Activated CD4-positive, alpha-beta T cell treated with anti-CD3 and anti-CD28 coated beads, Interleukin-2, amount 50 U/mL, for 24 hours (primary cell): ENCODE measurements at places on chromosomes 12 and 14.

DNA sequence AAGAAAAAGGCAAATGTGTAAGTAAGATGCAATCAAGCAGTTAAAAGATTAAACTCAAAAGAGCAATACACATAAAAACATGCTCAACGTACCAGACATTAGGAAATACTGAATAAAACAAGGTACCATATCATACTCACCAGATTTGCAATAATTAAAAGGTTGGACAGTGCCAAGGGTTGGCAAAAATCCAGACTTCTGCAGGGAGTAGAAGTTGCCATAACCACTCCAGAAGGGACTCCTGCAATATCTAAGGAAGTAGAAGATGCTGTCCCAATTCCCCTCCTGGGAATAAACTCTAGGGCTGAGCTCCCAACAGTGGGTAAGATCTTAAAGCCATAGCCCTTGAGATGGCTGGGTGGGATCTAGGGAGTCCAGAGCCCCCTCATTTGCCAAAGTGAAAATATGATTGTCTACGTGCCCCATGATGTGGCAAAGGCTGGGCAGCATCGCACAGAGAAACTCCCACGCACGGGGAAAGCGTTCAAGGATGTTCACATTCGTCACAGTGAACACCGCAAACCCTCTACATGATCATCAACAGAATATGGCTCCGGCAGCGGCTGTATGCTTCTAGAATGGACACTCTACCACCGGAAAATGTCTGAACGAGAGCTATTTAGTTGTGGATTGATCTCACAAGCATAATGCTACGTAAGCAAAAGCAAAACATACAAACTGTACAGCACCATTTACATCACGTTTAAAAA lies 12.3 kb downstream of the KCTD10 start:
- no peak for DNase-seq

GRCh38 chr12:49131894-49132461 lies 783 bp upstream of the TUBA1B start:
- no peak for DNase-seq

DNA sequence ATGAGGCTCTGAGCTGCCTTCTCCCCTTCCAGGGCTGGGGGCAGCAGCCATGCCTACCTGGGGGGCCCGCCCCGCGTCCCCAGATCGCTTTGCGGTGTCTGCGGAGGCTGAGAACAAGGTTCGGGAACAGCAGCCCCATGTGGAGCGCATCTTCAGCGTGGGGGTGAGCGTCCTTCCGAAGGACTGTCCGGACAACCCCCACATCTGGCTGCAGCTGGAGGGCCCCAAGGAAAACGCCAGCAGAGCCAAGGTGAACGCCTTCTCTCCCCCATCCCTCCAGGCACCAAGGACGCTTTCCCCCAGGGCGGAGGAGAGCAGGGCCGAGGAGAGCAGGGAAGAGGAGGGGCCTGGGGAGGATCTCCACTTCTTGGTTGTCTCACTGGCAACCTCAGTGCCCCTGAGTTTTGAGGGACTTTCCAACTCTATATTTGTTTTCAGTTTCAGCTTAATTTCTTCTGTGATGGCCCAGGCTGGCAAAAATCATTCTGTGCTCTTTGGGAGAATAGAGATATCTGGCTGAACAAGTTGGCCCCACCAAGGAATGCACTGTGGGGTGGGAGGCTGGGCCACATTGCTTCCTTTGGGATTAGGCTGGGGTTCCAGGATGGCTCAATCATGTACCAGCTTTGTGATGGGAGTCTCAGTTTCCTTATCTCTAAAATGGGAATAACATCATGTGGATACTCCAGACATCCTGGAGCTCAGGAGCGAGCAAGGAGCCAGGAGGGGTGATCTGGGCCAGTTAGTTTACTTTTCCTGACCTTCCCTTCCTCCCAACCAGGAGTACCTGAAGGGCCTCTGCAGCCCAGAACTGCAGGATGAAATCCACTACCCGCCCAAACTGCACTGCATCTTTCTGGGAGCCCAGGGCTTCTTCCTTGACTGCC lies 1.2 kb downstream of the KHNYN start:
- DNase-seq = peak; percentile 65

- no peak for DNase-seq
Observed at GRCh38 chr14:97491697-97492096, 694.5 kb downstream of the VRK1 start.

DNA sequence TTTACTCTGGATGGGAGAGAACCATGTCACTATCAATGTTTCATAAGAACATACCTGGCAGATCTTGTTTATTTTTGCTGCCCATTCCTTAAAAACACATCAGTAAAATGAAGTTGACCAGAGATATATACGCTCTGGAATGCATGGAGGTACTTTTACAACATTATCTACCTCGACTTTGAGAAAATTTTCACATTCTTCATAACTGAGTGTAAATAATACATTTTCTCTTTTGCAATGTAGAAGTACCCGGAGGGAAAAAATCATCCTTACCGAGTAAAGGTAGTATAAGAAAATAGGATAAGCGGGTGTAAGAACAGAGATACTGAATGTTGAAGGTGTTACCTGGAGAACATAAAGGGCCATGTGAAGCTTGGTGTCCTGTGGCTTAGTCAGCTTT lies 80.7 kb downstream of the TMEM116 start:
- no peak for DNase-seq

GRCh38 chr12:65275627-65276026 lies 2.9 kb upstream of the MSRB3 start:
- DNase-seq = no peak
